ENCODE measurements at places on chromosomes 12 and 14.

DNA sequence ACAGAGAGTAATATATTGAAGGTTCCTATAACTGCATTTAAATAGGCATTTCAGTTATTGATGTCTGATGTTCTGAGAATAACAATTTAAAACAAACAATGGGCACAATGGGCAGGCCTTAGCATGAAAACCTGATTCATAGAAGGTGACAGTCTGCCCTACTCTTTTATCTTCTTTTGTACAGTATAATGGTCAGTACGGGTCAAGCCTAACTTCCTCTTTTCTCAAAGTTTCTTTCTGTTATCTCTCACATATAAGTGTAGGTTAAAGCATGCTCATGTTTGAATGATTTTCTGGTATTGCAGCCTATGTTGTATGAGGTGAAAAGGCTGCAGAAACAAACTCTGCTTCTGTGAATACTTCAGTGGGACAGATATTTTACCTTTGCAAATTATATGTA lies 14.2 kb downstream of the FKBP3 start:
- DNase-seq: no peak

DNA sequence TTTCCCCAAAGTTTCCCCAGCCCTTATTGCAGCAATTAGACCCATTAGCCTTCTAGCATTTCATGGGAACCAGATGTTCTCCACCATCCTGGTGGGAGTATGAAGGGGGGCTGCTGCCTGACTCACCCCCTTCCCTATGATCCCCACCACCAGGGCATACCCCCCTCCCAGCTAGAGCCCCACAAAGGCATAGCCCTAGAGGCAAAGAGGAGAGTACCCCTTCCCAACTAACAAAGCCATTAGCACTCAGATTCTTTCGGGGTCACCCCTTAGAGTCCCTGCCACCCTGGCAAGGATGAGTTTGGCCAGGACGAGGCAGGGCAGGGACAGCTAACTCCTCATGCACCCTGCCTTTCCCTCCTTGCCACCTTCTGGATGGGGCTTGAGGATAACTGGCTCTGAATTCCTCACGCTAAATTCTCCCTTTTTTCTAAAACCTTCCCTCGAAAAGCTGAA lies 9.2 kb downstream of the RARG start:
- DNase-seq: no peak

- DNase-seq: no peak
These were observed 32.8 kb downstream of the UBE3B start for GRCh38 chr12:109510196-109510595.

- no peak for DNase-seq
These were observed 81.7 kb upstream of the TMEM263 start for GRCh38 chr12:106873983-106874382.

GRCh38 chr12:121827351-121828099 lies 23.7 kb downstream of the SETD1B start:
- DNase-seq: no peak

GRCh38 chr12:81797100-81797499 lies 38.0 kb upstream of the PPFIA2 start:
- DNase-seq: no peak

Measured in stimulated activated CD4-positive, alpha-beta T cell treated with anti-CD3 and anti-CD28 coated beads, Interleukin-2, amount 100 ng/mL, for 4 hours (primary cell).